ENCODE measurements at places on chromosomes 1 and 21.

DNA sequence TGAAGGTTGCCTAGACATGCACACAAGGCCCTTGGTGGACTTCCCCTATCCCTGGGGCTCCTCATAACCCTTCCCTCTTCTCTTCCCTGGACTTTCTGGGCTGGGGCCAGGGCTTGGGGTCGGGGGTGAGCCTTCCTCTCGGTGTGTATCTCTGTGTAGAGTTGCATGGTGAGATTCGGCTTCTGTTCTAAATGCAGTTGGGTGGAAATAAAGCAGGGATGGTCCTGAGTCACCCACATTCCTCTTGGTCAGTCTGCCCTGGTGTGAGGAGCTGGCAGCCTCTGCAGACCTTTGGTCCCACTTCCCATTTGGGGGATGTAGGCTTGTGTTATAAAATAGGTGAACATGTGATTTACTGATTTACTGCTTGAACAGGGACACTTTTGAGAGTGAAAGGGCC lies 38.0 kb downstream of the ADARB1 start:
- DNase-seq, result no peak

DNA sequence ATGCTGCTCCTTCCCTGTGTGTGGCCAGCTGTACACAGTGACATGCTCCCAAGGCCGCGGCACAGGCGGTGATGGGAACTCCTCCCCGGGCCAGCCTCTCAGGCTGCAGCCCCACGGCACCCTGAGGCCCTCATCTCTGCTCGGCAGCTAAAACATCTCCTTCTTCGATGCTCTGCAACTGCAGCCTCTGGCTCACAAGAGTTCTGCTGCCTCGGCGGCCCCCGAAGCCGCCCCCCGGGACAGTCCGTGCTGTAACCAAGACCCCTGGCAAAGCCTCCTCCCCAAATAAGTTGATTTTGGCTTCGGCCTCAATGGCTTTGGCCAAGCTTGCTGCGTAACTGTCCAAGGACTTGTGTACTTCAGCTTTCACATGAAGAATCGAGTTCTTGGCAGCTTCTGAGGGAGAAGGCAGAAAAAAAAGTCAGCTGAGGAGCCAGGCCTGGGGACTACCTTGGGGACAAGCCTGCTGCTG lies 51.3 kb downstream of the GPR161 start:
- no peak for DNase-seq

- DNase-seq, result no peak
These were observed 41.6 kb upstream of the NTPCR start for GRCh38 chr1:232908831-232909230.

DNA sequence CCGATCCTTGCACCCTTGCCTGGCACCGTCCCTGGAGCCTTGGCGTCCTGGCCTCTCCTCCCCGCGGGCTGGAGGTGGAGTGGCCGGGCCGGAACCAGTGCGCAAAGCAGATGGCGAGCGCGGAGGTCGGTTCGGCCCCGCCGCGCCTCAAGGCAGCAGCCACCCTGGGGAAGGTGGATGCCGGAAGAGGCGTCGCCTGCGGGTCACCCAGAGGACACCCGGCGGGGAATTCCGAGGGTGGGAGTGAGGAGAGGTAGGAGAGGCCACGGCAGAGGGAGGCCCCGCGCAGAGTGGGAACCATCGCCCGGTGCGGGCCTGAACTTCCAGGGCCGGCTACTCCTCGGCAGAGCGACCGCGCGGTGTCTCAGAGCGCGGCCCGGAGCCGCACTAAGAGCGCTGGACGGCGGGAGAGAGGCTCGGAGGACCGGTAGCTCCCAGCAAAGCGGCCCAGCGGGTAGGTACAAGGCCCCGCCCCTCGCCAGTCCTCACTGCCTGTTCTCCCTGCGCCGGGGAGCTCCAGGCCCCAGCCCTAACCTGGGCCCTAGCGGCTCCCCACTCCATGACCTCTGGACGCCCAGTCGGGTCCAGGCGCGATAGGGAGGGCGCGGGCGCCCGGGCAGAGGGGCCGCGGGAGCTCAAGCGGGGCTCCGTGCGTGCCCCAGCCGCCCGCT lies at the start of gene RNF207:
RNF207 (plus strand) TSS at position 271 of the 671 bp plus-strand sequence. CDS start 417 bp downstream, outside the sequence.
- DNase-seq, result no peak

DNA sequence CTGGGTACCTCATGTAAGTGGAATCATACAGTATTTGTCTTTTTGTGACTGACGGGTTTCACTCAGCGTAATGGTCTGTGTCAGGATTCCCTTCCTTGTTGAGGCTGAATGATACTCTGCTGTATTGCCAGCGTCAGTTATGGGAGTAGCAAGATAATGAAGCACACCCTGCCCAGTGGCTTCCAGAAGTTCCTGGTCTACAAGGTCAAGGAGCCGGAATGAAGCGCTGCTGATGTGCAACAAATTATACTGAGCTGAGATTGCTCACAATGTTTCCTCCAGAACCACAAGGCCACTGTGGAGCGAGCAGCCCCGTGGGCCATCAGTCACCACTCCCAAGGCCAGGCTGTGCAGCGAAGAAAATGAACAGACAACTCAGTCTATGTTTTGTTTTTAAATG lies 24.0 kb upstream of the TDRD10 start:
- no peak for DNase-seq

DNA sequence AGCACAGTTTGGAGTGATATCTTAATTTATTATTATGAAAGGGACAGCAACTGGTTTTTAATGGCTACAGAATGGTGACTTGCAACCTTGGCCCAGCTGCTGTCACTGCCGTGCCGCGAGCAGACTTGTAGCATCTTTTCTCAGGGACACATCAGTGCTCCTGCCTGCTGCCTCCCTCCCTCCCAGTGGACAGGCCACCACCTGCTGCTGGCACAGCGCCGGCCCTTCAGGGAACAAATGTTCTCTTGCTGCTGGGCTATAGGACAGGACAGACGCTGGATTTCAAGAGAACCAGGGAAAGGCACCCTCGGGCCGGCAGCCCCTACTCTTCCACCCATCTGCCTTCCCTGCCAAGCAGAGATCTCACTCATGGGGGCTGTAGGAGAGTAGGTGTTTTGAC lies 413.8 kb upstream of the NFIA start:
- no peak for DNase-seq

All from iPS DF 19.7 (cell line).